ENCODE measurements at places on chromosomes 5 and 9.
A peak's percentile ranks its signal among the peaks of the same experiment; 100 is the strongest.

- DNase-seq, result peak; percentile 59
Observed at GRCh38 chr5:1505506-1506241, 18.1 kb downstream of the LPCAT1 start.

GRCh38 chr5:171495122-171495700 lies 75.8 kb downstream of the FGF18 start:
- DNase-seq, result no peak

DNA sequence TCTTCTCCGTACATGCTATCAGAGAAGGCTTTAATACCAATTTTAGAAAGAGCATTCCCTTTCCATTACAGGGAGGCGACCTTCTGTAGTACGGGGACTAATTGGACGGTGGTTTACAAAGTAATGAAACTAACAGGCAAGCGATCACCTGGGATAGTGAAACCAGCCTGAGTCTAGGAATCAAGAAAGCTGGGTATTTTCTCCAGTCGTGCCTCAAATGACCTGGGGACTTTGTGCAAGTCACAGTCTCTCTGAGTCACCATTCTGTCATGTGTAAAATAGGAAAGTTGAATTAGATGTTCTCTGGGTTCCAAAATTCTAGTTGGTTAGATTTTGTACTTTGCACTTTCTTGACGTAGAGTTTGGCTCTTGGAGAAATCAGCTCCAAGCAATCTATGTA lies 22.7 kb upstream of the SSBP2 start:
- DNase-seq, result no peak

GRCh38 chr9:87184956-87185642 lies 237.8 kb upstream of the GAS1 start:
- no peak for DNase-seq

DNA sequence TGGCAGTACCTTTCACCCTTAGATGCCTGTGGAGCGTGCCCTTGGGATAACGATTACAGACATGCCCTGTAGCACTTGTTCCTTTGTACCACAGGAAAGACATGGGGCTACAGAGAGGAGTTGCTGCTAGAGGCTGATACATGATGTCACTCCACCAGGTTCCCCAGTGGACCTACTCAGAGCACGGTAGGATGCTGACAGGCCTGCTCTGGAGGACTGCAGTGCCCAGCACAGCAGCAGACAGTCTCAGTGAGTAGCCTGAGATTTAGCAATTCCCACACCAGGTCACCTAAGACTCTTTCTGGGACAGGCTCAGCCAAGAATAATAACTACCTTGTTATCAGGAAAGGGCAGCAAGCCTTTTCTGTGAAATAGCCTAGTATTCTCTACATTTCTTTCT lies 28.8 kb downstream of the PDE4D start:
- no peak for DNase-seq

DNA sequence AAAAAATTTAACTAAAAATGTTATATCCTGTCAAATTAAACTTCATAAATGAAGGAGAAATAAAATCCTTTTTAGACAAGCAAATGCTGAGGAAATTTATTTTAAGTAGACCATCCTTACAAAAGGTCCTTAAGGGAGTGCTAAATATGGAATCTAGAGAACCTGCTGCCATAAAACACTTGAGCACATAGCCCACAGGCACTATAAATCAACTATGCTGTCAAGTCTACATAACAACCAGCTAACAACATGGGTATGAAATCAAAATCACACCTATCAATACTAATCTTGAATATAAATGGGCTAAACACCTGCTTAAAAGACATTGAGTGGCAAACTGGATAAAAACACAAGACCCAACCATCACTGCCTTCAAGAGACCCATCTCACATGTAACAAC lies 15.1 kb upstream of the PRSS3 start:
- peak; percentile 24 for DNase-seq

DNA sequence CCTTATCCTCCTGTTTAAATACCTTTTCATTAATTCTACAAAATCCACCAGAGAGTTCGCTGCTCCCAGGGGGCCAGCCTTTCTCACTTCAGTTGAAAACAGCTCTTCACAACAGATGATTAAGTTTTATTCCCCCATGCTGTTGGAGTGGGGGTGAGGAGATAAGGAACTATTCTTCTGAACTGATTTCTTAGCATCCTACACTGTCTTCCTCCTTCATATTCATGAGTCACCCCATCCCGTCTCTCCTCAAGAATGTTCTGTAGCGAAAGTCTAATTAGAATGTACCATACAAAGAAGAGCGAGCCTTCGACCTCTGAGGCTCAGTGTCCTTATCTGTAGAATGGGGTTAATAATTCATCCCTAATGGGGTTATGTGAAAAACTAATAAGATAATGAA lies 138.0 kb downstream of the PIK3R1 start:
- DNase-seq, result no peak

- DNase-seq, result no peak
Observed at GRCh38 chr5:10964806-10965205, 203.8 kb upstream of the DAP start.

GRCh38 chr9:131943351-131943841 lies 136.3 kb downstream of the MED27 start:
- DNase-seq, result peak; percentile 33

GRCh38 chr9:76655121-76655541 lies 109.1 kb upstream of the PCA3 start:
- DNase-seq, result no peak

- DNase-seq, result peak; percentile 14
Observed at GRCh38 chr5:55324815-55325418, 17.1 kb downstream of the MTREX start.

- DNase-seq, result no peak
Observed at GRCh38 chr9:137198051-137198901, 2.3 kb downstream of the TPRN start.

- no peak for DNase-seq
Observed at GRCh38 chr5:174344335-174344734, 298.8 kb downstream of the NSG2 start.

DNA sequence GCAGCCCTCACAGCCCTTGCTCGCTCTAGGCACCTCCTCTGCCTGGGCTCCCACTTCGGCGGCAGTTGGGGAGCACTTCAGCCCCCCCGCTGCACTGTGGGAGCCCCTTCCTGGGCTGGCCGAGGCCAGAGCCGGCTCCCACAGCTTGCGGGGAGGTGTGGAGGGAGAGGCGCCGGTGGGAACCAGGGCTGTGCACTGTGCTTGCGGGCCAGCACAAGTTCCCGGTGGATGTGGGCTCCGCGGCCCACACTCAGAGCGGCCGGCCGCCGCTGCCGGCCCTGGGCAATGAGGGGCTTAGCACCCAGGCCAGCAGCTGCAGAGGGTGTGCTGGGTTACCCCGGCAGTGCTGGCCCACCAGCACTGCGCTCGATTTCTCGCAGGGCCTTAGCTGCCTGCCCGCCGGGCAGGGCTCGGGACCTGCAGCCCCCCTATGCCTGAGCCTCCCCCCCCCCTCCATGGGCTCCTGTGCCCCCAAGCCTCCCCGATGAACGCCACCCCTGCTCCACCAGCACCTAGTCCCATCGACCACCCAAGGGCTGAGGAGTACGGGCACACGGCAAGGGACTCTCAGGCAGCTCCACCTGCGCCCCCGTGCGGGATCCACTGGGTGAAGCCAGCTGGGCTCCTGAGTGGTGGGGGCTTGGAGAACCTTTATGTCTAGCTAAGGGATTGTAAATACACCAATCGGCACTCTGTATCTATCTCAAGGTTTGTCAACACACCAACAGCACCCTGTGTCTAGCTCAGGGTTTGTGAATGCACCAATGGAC lies 224.8 kb downstream of the ZNF608 start:
- DNase-seq, result no peak

GRCh38 chr9:113625486-113625885 lies 162.0 kb downstream of the RGS3 start:
- no peak for DNase-seq

DNA sequence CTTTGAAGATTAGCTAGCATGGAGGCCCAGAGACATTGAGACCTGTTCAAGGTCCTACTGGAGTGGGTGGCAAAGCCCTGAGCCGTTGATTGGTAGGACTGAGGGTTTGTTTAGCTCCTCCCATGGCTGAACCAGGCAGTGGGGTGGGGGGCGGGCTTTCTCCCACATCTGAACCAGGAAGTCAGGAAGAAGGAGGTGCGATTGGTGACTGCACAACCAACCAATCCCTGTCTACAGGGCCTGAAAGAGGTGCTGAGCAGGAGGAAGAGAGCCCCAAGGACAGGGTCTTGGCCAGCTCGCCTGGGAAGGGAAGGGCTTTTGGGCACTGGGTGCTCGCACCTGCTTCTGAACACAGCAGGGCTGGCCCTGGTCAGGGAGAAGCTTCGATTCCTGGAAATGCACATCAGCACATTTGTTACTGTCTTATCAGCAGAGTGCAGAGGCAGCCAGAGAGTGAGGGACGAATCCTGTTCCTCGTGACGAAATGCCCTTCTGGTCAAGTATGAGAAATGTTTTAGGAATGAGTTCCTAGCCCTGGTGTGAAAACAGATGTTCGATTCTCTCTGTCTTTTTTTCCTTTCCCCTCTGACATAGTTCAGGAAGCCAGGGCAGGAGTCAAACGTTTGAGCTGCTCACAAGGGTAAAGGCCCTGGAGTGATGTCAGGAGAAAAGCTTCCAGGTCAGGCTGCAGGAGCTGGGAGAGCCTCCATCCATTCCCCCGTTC lies 294.8 kb upstream of the KLF4 start:
- no peak for DNase-seq

Data from NCI-H1436 (cell line).